Stimulated activated CD8-positive, alpha-beta memory T cell treated with anti-CD3 and anti-CD28 coated beads, Interleukin-15, amount 100 ng/mL, for 4 hours (primary cell): ENCODE measurements at places on chromosomes 3 and 15.

- DNase-seq, result no peak
Measured at GRCh38 chr3:102133376-102133775, 284.1 kb downstream of the NFKBIZ start.

- no peak for DNase-seq
Measured at GRCh38 chr3:24709956-24710355, 215.3 kb upstream of the THRB start.

DNA sequence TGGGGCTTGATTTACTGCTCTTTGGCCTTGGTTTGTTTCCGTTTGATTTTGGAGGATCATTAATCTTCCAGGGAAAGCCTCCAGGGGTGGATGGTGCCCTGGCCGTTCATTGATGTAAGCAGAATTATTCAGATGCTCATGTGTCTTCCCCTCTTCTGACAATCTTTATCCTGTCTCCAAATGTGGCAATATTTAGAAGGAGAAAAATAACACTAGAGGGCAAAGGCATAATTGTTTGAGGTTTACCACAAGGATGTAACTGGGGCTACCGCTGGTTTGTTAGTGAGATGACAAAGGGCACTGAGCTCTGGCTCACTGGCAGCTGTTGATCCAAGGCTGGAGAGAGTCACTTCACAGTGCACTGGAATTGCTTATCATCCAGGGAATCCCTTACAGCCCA is 18.2 kb upstream of the PLCL2 start:
- DNase-seq, result no peak

GRCh38 chr15:80107204-80107603 is 45.6 kb upstream of the FAH start:
- no peak for DNase-seq

GRCh38 chr3:128456776-128457715 is 9.6 kb downstream of the DNAJB8 start:
- DNase-seq, result no peak

- no peak for DNase-seq
Measured at GRCh38 chr15:92001307-92001706, 147.8 kb downstream of the SLCO3A1 start.
